ENCODE measurements at places on chromosomes 2 and 18.

DNA sequence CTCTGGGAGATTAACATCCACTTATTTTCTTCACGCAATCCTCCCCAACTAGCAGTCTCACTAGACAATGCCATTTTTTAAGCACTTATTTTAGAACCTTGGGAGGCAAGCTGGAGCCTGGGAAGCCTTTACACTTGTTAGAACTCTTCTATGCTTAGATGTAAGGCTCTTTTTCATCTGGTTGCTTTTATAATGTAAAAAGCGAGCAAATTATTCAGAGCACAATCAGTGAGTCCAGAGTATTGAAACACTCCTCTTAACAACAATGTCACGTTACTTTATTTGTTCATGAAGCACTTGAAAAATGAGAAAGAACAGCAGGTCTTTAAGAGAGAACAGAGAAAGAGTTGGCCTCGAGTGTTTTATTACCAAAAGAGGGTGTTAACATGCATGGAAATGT lies 84.1 kb upstream of the SLC8A1 start:
- no peak for DNase-seq

- no peak for DNase-seq
These were observed 454.5 kb downstream of the BCL11A start for GRCh38 chr2:60098996-60099395.

DNA sequence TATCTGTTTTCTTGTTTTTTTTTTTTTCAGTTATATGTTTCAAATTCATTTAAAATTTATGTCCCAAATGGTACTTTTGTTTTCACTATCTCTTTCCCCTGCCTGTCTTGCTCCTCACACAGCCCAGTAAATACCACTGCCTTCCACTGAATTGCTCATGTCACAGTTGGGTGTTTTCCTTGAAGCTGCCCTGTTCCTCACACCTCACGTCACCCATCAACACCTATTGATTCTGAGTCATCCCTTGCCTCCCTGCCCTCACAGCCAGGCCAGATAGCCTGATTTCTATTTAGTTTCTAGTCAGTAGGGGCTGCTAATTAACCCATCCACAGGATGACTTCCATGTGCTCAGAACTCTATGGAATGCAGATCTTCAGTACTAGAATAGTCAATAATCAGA lies 25.3 kb downstream of the FSHR start:
- no peak for DNase-seq

GRCh38 chr2:47189635-47190034 lies 34.5 kb upstream of the STPG4 start:
- DNase-seq = no peak
